NCI-H446 (cell line): ENCODE measurements at places on chromosomes 13 and 19.

- no peak for DNase-seq
Observed at GRCh38 chr13:98150832-98151479, 8.1 kb downstream of the FARP1 start.

- DNase-seq, result peak; percentile 5
Observed at GRCh38 chr13:24671386-24672113, 8.7 kb upstream of the ATP12A start.

DNA sequence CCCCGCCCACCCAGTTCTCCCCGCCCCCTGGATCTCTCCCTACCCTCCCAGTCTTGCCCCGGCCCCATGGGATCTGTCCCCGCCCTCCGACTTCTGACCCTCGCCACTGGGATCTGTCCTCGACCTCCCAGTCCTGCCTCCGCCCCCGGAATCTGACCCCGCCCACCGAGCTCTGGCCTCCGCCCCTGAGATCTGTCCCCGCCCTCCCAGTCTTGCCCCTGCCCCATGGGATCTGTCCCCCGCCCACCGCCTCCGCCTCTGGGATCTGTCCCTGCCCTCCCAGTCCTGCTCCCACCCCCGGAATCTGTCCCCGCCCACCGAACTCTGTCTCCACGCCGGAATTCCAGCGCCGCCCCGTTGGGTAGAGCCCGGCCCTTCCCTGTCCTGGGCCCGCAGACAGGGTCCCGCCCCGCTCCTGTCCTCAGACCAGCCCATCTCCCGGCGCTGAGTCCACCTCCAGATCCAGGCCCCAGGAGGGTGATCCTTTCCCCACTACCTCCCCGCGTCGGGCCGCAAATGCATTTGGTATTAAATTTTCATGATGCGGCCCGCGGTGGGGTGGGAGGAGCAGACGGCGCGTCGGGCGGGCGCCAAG is 1.5 kb upstream of the SLC17A7 start:
- peak; percentile 85 for DNase-seq

GRCh38 chr13:79973533-79973963 is 367.4 kb downstream of the SPRY2 start:
- DNase-seq, result no peak

DNA sequence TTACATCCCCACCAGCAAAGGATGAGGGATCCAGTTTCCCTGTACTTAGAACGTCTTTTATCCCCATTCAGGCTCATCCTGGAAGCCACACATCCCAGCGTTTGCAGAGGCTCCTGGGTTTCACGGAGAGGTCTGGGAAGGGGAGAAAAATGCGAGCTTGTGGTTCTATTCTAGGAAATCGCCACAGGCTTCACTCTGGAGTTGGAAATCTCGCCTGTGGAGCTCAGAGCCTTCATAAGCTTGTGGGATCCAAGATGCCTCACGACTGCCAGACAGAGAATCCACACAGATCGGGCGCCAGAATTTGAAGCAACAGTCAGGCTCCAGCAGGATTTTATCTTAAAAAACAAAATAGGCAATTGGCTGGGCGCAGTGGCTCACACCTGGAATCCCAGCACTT is 157.9 kb downstream of the PTPRS start:
- no peak for DNase-seq

DNA sequence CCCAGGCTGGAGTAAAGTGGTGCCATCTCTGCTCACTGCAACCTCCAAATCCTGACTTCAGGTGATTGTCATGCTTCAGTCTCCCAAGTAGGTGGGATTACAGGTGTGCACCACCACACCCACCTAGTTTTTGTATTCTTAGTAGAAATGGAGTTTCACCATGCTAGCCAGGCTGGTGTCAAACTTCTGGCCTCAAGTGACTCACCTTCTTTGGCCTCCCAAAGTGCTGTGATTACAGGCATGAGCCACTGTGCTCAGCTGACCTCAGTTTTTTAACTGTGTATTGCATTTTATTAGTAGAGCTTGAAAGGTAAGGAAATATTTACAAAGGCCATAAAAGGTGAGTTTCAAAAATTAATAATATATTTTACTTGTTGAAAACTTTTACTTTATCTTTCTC is 2.3 kb downstream of the ZNF726 start:
- no peak for DNase-seq

- peak; percentile 70 for DNase-seq
Observed at GRCh38 chr19:49999371-50000010, 25.7 kb downstream of the VRK3 start.

- no peak for DNase-seq
Observed at GRCh38 chr13:40792284-40793051, 3.1 kb downstream of the SLC25A15 start.

DNA sequence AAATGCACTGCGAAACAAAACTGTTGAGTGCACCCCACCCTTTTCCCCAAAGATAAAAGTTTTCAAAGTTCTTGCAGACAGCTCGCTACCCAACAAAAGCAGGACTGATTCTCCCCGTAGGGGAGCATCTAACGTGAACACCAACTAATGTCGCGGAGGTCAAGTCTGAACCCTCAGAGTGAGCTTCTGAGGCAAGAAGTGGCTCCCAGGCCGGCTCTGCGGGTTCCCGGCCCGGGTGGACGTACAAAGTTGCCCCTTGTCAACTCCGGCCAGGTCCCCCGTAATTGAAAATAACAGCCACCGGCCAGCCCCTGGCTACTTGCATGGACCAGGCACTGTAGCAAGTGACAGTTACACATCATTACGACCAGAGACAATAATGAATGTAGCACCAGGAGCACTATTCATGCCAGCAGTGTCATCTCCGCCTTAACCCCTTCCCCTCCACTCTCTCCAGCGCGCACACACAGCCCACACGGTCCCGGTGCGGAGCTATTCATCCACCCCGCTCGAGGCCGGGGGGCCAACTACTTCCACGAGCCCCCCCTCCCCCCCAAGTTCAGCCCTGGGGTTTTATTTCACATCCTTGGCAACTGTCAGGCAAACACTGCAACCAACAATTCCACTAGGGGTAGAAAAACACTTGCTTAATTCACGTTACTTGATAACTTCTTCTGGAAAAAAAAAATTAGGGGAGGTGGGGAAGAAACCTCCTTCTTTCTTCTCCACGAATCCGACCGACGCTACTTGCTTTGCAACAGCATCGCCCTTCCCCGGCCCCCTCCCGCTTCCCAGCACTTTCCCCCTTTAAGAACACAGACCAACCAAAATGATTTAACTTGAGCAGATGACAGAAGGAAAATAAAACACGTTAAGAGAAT is 1.2 kb downstream of the KLF12 start:
- no peak for DNase-seq

GRCh38 chr13:42056146-42056545 is 7.7 kb downstream of the DGKH start:
- DNase-seq, result no peak

DNA sequence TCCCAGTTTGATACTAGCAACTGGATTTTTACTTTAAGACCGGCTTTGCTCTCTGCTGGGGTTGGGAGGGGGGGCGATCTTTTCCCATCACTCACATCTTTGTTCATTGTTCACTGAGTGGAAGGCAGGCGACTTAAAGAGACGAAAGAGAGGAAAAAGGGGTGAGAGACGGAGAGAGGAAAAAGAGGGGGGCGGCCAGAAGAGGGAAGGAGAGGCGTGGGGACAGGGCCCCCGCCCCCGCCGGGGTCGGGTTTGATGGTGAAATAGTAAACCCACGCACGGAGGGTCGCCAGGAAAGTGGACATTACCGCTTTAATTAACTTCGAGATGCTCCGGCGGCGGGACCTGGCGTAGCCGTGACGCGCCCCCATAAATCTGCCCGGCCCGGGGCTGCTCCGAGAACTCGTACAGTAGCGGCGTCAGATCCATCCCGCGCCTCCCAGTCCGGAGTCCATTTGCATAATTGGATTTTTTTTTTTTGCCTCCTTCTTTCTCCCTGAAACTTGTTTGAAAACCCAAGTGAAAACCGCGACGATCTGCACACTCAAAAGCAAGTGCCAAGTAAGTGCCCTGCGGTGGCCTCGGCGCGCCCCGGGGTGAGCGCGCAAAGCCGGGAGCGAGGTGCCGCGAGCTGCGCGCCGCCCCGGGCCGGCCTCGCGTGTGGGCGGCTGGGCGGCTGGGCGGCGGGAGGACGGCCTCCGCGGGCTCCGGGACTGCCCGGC is 143.9 kb upstream of the ZNF536 start:
- DNase-seq, result no peak

DNA sequence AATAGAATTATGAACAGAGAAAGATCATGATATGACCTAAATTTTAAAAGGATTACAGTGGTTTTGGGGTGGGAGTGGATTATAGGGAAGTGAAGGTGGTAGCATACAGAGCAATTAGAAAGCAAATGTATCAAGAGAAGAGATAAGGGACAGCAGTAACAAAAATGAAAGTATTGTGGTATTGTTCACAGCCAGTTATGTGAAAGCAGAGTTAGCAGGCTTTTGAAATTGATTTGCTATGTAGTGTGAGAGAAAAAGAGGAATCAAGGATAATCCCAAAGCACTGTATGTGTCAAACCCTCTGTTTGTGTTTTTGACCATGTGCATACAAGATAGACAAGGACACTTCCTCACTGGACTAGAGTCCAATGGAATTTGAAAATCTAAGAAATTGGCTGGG is 1721.4 kb downstream of the PCDH9 start:
- no peak for DNase-seq

DNA sequence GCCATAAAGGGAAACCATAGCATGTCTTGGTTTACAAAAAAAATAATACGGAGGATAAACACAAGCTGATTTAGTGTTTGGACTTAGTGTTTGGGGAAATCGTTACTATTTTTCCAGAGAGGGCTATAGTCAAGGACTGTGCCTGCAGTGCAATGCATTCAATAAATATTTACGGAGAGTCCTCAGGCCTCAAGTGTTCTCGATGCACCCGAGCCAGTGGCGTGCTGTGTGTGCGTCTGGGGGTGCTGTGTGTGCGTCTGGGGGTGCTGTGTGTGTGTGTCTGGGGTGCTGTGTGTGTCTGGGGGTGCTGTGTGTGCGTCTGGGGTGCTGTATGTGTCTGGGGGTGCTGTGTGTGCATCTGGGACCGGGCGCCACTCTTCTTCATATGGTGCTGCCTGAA is 71.7 kb upstream of the GTF3A start:
- DNase-seq, result no peak

GRCh38 chr13:20438801-20439200 is 86.9 kb downstream of the CRYL1 start:
- no peak for DNase-seq

- DNase-seq, result no peak
Observed at GRCh38 chr13:77620138-77620537, 77.3 kb upstream of the SLAIN1 start.

GRCh38 chr13:43977911-43978310 is 98.2 kb downstream of the LACC1 start:
- no peak for DNase-seq

DNA sequence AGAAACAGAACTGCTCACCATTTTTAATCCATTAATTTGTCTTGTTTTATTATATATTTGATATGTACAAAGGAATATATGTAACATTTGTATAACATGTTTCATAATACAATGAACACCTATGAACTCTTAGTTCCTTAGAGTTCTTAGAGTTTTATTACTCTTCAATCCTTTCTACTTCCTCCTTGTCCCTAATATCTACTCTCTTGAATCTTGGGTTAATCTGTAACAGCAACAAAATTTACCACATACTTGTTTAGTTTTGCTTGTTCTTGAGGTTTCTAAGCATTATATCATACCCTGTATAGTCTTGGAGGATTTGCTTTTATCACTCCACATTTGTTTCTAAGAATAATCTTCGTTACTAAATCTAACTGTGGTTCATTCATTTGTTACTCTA is 151.4 kb downstream of the PDS5B start:
- DNase-seq, result no peak

DNA sequence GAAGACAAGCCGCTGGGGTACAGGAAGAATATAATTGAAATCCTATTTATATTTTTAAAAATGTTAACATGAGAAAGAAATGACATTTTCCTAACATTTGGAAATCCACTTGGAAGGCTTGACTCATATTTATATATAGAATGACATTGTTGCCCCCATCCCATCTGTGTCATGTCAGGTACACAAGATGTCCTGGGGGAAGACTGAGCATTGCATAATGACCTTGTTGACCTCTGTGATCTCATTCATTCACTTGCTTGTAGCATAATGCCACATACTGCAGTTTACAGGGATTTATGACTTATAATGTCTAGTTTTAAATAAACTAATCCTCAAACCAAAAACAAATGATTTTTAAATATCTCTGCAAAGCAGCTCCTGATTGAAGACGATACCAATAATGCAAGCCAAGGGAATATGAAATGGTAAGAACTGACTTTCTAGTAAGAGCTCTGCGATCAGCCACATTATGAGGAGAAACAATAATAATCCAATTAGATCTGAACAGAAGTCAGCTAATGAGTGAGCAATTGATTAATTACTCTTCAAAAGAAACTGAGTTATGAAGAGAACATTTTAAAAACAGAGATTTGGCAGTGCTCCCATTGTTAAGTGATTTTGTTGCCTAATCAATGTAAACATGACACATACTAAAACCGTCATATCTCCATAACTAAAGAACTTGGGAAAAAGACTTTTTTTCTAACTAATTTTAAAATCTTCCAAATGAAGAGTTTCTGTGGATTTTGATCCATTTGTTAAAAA is 21.2 kb upstream of the VWA8 start:
- no peak for DNase-seq

GRCh38 chr19:3344608-3345598 is 21.5 kb upstream of the NFIC start:
- no peak for DNase-seq

- DNase-seq, result peak; percentile 65
Observed at GRCh38 chr19:34145741-34146202, 26.5 kb upstream of the LSM14A start.

DNA sequence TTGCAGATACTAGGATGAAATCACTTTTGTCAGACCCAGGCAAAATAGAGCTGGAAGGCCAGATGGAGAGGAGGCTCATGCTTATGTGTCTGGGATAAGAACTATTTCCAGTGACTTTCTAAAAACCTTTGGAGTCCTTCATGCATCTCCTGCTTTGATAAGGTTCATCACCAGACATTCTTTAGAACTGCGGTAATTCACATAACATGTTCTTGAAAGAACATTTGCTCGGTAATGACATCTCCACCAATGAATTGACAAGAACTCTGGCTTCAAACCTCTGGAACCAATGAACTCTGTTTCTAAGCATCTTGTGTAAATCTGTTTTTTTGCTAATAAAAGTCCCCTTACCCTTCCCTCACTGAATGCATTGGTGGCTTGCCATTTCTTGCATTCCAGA is 112.0 kb upstream of the KL start:
- no peak for DNase-seq

GRCh38 chr19:43562226-43562697 is 13.1 kb downstream of the XRCC1 start:
- DNase-seq, result no peak

- no peak for DNase-seq
Observed at GRCh38 chr13:18236528-18236815, 945.2 kb downstream of the TUBA3C start.

GRCh38 chr19:18710186-18710585 is 26.7 kb downstream of the CRTC1 start:
- DNase-seq, result no peak

GRCh38 chr19:11506101-11506555 is 489 bp upstream of the ZNF653 start:
- no peak for DNase-seq

DNA sequence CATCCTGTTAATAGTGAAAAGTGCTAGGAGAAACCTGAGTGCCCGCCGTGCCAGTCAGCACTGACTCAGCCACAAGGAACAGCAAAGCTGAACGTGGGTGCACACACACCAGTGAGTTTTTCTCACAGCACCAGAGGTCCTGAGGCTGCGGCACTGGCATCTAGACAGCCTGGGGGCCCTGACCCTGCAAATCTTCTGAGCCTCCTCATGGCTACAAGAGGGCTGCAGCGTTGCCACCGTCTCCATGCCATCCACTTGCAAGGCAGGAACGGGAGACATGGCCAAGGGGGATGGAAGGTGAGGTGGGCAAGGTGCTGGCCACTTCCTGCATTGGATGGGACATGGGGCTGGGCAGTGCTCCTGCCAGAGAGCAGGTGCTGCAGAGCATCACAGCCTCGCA is 211.2 kb upstream of the SOX1 start:
- no peak for DNase-seq
